ENCODE measurements at places on chromosomes 2 and 18.

GRCh38 chr18:75210274-75211001, at the start of gene TSHZ1:
TSHZ1 (plus strand) TSS chr18:75210797; CDS start chr18:75211877, 1,080 bp downstream.
- DNase-seq = peak; percentile 77

- no peak for DNase-seq
These were observed 27.6 kb downstream of the LDLRAD4 start for GRCh38 chr18:13246121-13246520.

DNA sequence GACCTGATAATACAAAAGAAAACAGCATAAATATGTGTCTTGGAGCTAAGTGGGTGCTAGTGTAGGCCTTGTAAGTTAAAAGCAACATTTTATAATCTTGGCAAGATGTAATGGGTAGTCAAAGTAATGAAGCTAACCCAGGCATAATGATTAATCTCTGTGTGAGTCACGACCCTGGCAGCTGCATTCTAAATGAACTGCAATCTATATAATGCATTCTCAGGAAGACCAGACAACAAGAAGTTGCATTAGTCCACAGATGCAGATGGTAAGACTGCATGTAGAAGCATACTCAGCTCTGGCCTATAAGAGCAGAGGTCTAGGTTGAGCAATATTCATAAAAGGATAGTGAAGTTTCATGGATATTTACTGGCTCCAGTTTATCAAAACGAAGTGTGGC, 85.6 kb upstream of the ETAA1 start:
- DNase-seq = no peak

- peak; percentile 77 for DNase-seq
These were observed 133.3 kb downstream of the GFPT1 start for GRCh38 chr2:69253611-69254301.

- DNase-seq = no peak
These were observed 92.7 kb upstream of the MGAT5 start for GRCh38 chr2:134161170-134161547.

GRCh38 chr2:168320267-168320666, 72.9 kb upstream of the STK39 start:
- DNase-seq = peak; percentile 72

DNA sequence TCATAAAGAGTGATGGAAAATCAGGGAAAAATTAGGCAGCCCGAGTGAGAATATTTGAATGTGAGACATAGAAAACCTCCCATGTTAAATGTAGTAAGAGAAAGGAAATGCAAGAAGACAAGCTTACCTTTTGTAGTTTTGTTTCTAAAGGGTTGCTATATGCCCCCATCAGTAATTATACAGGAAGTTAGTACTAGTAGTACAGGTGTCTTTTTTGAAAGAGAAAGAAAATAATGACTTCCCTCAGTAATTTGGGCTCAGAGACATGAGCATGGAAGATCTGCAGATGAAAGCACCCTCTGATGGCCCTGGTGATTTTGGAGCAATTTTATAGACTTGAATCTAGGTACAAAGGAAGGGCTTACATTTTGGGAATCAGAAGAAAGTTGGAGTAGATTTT, 80.8 kb downstream of the RHBDD1 start:
- no peak for DNase-seq

- DNase-seq = no peak
These were observed 910 bp downstream of the SRSF7 start for GRCh38 chr2:38750011-38750890.

DNA sequence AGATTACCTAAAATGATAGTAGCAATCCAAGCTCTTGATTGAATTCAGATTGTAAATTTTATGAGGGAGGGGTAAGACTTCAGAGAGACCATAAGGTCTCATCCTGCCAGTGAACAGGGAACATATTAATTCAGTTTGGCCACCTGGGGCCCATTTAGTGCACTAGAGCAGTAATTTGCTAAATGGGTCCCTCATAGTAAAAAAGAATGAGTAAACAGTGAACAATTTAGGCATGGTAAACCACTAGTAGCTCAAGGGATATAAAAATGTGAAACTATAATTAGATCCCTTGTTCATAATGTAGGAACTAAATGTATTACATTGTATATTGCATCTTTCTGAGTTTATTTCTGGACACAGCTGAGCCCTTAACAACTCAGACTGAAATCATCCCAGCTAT, 4.9 kb upstream of the PHLPP1 start:
- no peak for DNase-seq

DNA sequence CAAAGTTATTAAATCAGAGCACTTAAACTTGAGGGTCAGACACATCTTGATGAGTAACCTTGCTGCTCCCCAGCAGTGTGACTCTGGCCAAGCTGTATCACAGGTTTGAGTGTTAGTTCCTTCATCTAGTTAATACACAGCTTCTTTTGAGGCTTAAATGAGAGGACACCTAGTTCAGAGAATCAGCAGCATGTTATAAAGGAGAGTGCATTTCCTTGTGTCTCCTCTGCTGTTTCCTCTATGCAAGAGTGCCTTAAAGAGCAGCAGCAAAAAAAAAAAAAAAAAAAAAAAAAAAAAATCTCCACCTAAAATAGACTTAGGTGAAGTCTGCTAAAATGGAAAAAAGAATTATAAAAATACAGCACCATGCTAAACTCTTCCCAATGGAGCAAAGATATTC, 261.9 kb downstream of the TCF4 start:
- no peak for DNase-seq

DNA sequence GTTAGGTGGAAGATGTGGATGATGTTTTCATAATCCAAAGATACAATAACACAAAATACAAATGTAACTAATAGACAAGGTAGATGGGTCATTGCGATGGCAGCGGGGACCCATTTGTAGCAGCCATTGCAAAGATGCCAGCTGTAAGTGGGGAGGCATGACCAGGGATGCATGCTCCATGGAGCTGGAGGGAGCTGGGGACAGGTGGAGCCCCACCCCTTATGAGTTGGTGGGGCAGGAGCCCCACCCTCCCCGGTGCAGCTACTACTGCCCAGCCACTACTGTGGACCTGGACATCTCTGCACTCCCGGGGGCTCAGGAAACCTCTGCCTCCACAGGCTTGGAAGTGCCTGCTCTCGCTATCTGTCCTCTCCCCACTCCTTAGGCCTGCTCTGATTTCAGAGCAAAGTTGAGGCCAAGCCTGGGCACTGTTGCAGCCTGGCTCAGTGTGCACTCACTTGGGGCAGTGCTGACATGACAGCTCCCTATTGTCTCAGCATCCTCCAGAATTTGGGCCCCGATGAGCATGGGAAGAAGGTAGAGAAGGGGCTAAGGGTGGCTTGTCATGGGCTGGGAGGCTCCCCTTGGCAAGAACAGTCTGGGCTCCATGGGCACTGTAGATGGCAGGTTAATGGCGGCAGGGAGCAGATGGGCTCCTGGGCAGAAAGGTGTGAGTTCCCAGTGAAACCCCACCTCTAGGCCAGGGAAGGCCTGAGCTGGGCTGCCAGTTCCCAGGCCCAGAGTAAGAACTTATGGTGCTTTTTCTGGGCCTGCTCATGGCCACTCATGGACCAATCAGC, 81.1 kb downstream of the ZNF804A start:
- no peak for DNase-seq

- DNase-seq = no peak
These were observed 12.6 kb downstream of the EVA1A start for GRCh38 chr2:75548036-75548573.

DNA sequence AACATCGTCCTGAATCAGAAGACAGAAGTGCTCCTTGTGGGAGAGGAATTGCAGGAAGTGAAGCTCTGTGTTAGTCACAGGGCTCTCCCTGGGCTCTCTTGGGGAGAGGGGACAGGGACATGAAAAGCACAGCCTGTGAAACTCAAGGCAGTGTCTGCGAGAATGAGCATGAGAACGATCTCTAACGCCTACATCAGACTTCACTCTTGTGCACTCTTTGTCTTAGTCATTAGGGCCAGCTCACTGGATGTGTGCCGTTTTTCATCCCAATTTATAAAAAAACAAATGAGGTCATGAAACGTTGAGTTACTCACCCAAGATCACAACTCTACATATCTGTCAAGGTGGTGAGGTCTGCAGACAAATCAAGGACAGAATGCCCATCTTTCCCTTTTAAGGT, 27.0 kb upstream of the TWIST2 start:
- no peak for DNase-seq

GRCh38 chr2:130337735-130338325, 4.9 kb upstream of the IMP4 start:
- DNase-seq = no peak

DNA sequence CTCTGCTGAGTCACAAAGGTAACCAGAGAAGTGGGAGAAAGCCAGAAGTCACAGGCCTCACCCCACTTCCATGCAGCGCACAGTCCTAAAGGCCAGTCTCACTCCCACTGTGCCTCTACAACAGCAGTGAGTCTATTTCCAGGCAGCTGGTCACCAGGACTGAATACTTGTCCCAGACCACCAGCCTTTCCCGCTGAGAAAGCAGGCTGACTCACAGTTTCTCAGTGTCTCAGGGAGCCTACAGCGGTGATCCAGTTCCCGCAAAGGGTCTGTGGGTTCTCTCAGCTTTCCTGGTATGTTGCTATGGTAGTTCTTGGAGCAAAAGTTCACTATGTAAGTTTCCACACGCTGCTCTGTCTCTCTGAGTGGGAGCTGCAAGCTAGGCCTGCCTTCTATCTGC, 622.5 kb downstream of the RNF144A start:
- DNase-seq = no peak

GRCh38 chr2:105890111-105890510, 145.4 kb downstream of the NCK2 start:
- no peak for DNase-seq

GRCh38 chr2:54482715-54483114, 26.6 kb downstream of the SPTBN1 start:
- no peak for DNase-seq

DNA sequence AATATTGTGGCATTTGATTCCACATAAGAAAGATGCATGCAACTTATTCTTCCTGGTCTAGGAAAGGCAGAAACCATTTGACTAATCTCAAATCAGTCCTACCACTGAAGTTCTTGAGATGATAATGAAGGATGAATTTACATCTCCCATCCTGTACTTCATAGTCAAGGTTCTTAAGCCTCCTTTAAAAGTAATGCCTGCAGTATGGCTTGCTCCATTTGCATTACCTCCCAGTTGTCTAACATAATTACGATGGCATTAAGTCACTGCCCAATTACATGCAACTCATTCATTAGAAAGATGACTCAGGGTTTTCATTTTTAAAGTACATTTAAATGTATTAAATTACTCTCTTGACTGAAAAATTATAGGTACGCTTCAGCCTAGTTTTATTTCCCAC, 32.2 kb downstream of the THADA start:
- no peak for DNase-seq

- no peak for DNase-seq
These were observed 438.2 kb downstream of the TSN start for GRCh38 chr2:122193622-122194021.

DNA sequence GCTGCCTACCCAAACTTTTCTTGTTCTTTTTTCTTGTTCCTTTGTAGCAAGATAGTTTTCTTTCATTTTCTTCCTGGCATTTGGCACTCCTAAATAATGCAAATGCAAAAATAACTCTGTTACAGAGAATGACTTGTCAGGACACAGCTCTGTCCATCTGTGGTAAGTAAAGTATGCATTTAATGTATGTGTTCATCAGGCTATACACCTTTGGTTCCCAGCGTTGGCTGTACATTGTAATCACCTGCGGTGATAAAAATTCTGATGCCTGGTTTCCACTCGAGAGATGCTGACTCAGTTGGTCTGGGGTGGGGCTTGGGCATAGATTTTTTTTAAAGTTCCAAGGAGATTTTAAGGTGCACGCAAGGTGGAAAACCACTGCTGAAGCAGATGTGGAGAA, at the start of gene SERPINB13:
TSS of gene SERPINB13 (plus strand) at position 378 of the 400 bp plus-strand sequence. CDS start 1,325 bp downstream, outside the sequence.
- peak; percentile 88 for DNase-seq

GRCh38 chr2:217868911-217869334, 133.9 kb downstream of the TNS1 start:
- no peak for DNase-seq

DNA sequence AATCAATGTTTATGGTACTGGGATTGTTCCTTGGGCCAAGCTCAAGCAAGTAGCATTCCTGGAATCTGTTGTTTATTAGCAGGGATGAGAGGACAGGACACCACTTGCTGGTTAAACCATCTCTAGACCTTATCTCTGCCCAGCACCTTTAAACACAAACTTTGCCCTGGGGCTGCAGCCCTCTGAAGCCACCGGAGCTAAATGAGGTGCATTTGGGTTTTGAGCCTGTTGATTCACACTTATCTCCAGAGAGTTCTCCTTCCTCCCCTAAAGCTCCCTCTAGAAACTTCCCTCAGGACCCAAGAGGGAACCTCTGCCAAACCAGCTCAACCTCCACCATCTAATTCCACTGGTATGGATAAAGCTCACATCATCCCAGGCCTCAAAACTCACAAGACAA, 94.8 kb upstream of the EPAS1 start:
- DNase-seq = no peak

DNA sequence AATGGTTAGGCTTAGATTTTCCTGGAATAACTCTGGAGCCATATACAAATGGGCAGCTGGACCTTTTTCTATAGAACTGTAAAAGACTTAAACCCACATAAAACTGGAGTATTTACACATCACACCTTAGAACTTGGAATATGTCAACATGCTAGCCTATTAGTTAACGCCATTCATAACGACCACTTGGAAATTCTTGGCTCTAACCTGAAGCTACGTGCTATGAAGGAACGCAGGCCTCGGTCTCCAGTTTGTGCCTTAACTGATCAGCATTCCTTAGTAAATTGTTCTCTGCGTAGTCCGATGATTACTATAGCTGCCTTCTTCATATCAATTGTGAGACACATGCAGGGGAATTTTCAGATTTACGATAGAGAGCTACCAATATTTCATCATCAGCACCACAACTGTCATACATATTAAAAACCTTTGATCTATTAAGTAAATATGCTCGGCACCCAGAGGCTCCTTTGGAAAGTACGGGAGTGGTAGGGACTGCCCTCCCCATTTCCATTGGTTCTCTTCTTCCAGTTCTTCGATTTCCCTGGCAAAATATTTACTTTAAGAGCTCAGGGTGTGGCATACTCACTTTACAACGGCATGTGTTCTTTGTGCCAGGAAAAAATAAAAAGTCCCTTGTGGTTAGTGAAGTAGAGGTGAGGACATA, 17.5 kb upstream of the CCL20 start:
- peak; percentile 29 for DNase-seq

- DNase-seq = no peak
These were observed 328 bp downstream of the DTYMK start for GRCh38 chr2:241686324-241686649.

- no peak for DNase-seq
These were observed 959.0 kb upstream of the SLC39A10 start for GRCh38 chr2:194698012-194698411.

- DNase-seq = no peak
These were observed 11.2 kb downstream of the COPS8 start for GRCh38 chr2:237096911-237097310.

GRCh38 chr2:230592775-230593174, 119.9 kb upstream of the CAB39 start:
- no peak for DNase-seq

Measured in epithelial cell of prostate (primary cell).